ENCODE measurements at places on chromosomes 5 and 9.

- DNase-seq = no peak
Observed at GRCh38 chr5:135823881-135824280, 10.6 kb upstream of the SLC25A48 start.

- peak; percentile 44 for DNase-seq
Observed at GRCh38 chr9:29322240-29322639, 1749.0 kb upstream of the C9orf72 start.

- no peak for DNase-seq
Observed at GRCh38 chr5:76379316-76379715, 23.8 kb upstream of the IQGAP2 start.

DNA sequence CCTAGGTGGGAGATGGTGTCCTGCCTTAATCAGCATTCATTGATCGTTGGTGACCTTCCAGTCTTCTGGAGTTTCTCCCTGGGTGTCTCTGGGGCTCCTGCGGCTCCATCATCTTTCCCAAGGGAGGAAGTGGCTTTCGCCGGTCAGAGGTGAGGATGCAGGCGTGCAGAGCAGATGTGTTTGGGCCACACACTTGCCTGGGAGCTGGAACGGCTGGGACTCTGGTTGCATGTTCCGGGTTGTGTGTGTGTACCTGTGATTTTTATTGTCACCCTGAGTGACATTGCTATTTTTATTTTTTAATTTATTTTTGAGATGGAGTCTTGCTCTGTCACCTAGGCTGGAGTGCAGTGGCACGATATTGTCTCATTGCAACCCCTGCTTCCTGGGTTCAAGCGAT lies 9.6 kb downstream of the HMCN2 start:
- no peak for DNase-seq

DNA sequence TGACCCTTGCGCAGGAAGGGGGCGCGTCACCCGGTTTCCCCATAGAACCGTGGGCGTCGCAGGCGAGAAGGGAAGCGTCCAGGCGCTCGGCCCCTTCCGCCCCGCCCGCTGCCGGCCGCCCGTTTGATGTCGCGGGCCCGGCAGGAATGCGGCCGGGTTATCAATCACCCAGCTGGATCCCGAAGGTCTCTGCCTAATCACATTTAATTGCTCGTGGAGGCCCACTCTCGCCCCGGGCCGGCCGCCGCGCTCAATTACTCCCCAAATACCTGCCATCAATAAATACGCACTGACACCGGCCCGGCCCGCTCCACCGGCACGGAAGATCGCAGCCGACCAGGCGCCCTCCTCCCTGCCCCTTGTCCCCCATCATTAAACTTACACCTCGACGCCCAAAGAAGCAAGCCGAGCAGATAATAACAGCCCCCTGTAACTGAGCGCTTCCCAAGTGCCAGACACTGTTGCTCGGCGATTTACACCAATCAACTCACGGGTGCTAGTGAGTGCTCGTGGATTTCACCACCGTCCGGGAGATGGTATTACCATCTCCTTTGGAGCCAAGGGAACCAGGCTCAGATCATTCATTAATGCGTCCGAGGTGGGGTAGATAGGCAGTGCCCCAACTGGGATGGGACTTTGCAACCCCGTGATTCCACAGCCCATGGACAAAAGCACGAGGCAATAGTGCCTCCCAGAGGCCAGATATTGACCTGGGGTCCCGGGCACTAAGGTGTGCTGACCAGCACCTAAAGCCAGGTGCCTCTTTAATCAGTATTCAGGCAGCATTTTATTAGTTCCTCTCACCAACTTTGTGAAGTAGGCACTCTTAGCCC lies 11.3 kb downstream of the MSX2 start:
- no peak for DNase-seq

DNA sequence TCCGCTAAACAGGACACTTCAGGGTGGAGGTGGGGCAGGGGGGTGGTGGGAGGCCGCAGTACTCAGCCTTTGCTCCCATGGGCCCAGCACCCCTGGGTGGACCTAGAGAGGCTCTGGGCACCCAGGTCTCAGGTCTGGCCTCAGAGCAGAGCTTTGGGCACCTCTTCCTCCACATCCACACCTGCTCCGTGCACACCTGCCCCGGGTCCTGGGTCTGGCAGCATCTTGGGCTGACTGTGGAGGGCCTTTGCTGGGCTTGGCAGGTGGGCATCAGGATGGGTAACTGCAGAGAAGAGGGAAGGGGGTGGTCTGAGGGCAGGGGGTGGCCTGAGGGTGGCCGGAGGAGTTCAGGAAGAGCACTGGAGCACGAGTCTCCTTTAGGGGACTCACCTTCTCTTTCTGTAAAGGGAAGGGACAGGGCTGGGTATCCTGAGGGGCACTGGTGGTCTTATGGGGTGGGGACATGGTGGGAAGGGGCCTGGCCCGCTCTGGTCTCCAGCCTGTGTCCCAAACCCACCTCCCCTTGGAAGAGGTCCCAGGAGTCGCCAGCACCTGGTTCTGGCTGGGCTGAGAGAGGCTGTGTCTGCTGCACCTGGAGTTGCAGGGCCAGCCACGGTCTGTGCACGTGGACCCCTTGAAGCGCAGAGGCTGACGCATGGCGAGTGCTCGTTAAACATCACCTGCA lies 106.7 kb upstream of the IER5L start:
- peak; percentile 9 for DNase-seq

DNA sequence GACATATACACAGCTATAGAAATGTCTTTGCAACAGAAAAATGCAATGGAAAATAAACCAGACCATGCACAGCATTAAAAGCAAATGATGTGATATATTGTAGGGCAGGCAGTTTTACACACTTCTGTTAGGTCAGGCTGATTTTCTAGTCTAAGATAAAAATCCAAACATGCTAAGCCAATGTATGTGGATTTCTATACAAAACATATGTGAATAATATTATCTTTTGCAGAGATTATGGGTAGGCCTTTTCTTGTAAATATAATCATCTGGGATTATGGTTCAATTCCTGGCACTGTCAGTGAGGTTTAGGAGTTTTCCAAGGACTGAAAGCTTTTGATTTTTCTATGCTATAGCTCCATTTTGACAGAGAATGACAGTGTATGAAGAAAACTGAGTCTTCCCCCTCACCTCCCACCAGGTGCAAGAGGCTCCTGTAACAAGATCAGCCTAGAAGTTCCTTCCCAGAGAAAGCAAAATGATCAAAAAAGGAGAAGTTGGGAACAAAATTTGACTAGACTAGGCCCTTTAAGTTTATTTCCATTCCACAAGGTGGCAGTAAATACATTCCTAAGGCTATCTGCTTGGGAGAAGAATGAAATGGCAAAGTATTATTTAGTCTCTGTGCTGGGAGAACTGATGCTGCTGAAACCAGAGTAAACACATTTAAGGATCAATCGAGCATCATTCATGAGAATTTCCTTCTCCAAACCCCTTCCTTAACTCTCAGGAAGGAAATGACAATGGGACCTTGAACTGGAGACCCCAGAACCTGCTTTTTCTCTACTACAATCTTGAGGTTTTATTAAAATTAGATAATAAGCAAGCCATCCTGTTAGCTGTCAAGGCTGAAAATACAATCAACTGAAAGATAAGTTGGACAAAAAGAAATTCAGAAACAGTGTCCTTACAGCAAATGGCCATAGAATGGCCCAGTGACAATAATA lies 133.0 kb upstream of the TUT7 start:
- peak; percentile 46 for DNase-seq

DNA sequence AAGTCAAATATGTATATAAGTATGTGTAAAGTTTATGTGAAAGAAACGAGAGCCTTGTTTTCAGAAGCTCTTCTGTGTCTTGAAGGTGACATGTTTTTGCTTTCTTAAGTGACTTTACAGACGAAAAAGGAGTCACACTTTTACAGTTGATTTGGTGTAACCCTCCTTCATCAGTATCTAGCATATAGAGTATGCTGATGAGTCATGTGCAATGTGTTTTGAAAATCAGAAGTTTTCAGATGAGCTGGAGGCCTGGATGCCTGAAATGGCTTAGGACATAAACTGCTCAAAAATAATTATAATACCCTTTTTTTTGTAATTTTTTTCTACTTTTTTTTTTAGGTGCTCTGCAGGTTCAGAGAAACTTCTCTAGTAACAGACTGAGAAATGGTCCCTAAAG lies 209.5 kb downstream of the CD180 start:
- DNase-seq = no peak

- DNase-seq = peak; percentile 84
Observed at GRCh38 chr5:132495667-132496190, 5.2 kb upstream of the IRF1 start.

GRCh38 chr5:59423021-59423420 lies 470.5 kb downstream of the PDE4D start:
- DNase-seq = no peak

GRCh38 chr9:118711843-118712242 lies 657.4 kb downstream of the BRINP1 start:
- no peak for DNase-seq

- DNase-seq = peak; percentile 49
Observed at GRCh38 chr5:111550282-111551020, 38.1 kb upstream of the STARD4 start.

- DNase-seq = no peak
Observed at GRCh38 chr5:56760723-56761122, 54.6 kb upstream of the MAP3K1 start.

GRCh38 chr5:174272671-174273070 lies 227.2 kb downstream of the NSG2 start:
- no peak for DNase-seq

- DNase-seq = no peak
Observed at GRCh38 chr9:36803961-36804360, 230.1 kb downstream of the PAX5 start.

DNA sequence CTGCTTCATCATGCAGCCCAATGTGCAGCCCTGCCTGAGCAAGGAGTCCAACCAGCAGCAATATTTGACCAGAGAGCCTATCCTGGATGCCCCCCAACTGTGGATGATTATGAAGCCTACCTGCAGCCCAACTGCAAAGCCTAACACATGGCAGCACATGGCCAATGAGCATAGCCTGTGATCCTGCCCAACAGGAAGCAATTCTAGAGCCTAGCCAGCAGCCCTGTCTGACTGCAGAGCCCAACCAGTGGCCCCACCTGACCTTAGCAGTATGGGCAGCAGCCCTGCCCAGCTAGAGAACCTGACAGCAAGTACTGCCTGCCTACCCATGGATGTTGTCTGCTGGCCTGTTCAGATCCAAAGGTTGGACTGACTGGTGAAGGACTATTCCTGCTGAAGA lies 97.3 kb upstream of the SH3GL2 start:
- DNase-seq = no peak

DNA sequence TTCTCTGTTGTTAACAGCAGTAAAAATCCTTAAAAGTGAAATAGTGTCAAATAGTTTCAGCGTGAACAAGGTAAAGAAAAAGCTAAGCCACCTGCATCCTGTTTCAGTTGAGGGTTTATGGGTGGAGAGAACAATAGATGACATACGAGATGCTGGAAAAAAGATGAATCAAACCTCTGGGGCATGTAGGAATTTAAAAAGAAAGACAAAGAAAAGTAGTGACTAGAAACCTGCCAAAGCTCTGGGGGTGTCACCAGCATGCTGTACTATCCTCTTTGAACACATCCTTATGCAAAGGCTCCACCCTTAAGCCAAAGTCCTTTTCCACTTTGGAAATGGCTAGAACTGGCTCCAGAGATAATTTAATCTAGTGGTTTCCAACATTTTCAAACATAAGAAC lies 22.2 kb downstream of the SCAI start:
- DNase-seq = no peak

- DNase-seq = no peak
Observed at GRCh38 chr9:7542126-7542525, 257.5 kb downstream of the DMAC1 start.
